ENCODE measurements at places on chromosomes 16 and 17.

GRCh38 chr17:67379251-67379630, 2.2 kb downstream of the PITPNC1 start:
- DNase-seq = no peak

DNA sequence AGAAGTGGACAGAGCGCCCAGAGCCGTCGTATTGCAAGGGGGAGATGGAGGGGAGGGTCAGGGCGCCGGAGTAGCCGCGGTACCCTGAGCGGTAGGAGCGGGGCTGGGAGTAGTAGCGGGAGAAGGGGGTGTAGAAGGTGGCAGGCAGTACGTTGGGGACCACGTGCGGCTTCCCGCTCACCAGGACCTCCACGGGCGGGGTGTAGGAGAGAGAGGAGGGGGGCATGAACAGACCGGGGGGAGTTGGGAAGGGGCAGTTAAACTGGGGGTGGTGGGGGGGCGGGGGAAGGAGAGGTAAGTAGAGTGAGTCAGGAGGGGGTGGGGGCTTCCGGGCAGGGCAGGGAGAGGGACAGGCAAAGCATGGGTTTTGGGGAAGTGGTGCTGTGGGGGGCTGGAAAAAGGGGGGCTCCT, 16.8 kb downstream of the ST6GALNAC2 start:
- no peak for DNase-seq

- no peak for DNase-seq
These were observed 423 bp upstream of the ASGR2 start for GRCh38 chr17:7114875-7115614.

DNA sequence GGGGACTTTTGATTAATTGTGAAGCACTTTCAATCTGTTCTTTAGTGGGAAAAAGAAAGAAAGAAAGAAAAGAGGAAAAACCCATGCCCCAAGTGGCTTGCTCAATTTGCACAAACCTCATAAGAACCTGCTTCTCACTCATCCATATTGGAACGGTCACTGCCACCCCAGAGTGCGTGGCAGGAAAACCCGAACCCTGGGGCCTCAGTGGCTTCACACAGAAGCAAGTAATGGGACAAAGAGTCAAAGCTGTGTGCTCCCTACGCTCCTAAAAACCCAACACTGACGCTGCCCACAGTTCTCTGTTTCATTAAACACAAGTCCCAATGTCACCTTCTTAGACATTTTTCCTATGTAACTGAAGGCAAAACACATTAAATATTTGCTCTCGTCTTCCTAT, 1.2 kb downstream of the SLC6A4 start:
- DNase-seq = no peak

DNA sequence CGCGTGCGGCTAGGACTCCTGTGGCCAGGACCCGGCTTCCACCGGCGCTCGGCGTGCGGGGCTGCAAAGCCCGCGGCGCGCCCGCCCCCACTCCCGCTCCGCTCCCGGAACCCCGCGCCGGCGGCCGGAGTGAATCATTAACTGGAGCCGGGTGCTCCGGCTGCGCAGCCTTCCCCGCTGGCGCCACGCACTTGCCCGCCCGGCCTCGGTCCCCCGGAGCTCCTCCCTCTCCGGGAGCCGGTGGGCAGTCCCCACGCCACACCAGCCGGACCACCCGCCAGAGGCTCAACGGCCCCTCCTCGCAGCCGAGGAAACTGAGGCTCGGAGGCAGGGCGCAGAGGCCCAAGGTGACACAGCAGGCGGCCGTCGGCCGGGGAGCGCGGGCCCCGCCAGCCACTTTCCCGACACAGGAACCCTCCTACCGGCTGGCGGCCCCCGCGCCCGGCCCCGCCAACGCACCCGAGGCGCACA, 580 bp downstream of the BCAR1 start:
- DNase-seq = no peak

DNA sequence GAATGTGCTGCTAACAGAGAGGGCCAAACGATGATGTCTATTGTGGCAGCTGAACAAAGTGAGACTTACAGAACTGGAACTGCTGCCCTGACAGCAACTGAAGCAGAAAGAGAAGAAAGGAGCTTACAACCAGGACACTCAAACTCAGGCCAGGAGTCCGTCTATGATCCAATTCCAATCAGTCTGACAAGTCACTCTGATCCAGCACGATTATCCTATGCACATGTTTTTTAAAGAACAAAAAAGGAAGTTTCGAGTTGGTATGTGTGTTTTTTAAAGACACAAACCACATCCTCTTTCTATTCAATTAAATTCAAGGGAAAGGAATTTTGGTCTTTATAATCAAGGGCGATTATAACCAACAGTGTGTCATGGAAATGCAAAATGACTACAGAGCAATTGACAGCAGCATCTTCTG, 42.4 kb upstream of the MTMR4 start:
- no peak for DNase-seq

DNA sequence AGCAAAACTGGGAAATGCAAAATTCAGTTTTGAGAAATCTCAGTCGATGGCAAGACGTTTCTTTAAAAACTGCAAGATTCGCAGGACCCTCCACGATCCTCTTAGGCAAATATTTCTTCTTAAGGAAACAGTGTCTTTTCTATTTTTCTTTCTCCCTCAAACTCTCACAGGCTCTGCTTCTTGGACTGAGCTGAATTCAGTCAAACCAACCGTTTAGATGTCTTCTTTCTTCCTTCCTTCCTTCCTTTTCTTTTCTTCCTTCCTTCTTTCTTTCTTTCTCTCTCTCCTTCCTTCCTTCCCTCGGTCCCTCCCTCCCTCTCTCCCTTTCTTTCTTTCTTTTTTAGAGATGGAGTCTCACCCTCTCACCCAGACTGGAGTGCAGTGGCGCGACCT, 67.2 kb upstream of the AXIN2 start:
- no peak for DNase-seq

- DNase-seq = no peak
These were observed 1.7 kb downstream of the MYOCD start for GRCh38 chr17:12667299-12667958.

DNA sequence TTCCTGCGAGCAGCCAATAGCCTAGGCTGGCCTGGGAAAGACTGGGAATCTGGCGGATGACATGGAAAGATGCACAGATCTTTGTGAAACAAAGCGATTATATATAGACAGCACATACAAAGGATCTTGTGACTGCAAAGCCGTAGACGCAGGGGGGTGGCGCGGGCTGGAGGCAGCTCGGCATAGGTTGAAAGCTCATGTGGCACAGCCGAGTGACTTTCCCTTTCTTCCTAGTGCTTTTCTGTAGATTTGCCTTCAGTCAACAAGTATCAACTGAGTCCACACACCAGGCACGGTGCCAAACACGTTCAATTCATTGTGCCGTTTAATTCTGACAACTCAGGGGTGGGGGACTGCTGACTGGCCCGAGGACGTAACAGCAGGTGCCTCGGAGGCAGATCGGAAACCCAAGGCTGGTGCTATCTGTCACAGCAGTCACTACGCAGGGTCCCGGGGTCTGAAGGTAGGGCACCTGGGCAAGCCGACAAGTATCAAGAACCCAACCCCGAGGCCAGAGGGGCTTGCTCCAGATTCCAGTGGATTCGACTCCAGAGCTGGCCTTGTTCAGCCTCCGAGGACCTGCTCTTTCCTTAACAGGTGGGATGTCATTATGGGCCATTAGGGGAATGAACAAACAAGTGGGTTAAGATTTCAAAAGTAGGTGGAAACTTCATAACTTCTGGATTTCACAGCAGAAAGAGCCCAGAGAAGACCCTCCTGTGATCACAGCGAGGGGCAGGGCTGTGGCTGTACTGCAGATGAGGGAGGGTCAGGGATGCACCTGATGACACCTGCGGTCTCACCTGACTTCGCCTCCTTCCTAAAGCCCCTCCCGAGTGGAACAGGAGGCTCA, 5.9 kb downstream of the PAM16 start:
- DNase-seq = no peak

GRCh38 chr17:68356520-68356919, 65.2 kb downstream of the ARSG start:
- peak; percentile 68 for DNase-seq

GRCh38 chr16:7025616-7026190, 306.9 kb upstream of the RBFOX1 start:
- DNase-seq = no peak

GRCh38 chr17:31530391-31530985, 139.0 kb downstream of the RAB11FIP4 start:
- DNase-seq = no peak

DNA sequence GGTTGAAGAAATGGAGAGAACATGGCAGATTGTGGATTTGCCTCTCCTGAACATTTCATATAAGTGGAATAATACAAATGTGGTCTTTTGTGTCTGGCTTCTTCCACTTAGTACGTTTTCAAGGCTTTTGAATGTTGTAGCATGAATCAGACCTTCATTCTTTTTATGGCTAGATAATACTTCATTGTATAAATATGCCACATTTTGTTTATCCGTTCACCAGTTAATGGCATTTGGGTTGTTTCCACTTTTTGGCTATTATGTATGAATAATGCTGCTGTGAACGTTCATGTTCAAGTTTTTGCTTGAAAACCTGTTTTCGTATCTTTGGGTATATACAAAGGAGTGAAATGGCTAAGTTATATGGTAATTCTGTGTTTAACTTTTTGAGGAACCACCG, 130.4 kb downstream of the TANC2 start:
- no peak for DNase-seq

- no peak for DNase-seq
These were observed 266.0 kb upstream of the ZFHX3 start for GRCh38 chr16:73313950-73314349.

- DNase-seq = no peak
These were observed 121.6 kb upstream of the ANKFN1 start for GRCh38 chr17:56031636-56032035.

DNA sequence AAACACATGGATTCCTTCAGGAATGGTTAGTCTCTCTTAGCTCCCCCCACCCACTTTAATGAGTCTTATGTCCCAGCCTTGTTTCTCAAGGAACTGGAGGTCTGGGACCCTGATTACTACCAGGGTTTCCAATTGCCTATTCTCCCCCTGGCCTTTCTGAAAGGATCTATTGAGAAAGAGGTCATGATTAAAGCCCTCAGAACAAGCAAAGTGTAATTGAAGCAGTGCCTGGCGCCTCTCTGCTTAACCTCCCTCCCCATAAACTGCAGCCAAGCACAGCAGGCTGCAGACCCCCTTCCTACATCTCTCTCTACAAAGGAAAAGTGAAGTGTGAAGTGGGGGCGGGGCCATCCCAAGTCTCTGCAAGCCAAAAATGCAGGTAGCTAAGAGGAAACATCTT, 159.7 kb upstream of the CDH11 start:
- DNase-seq = no peak
